ENCODE measurements at places on chromosomes 13 and 19.

GRCh38 chr13:28590461-28590860, 68.5 kb upstream of the POMP start:
- DNase-seq: no peak

DNA sequence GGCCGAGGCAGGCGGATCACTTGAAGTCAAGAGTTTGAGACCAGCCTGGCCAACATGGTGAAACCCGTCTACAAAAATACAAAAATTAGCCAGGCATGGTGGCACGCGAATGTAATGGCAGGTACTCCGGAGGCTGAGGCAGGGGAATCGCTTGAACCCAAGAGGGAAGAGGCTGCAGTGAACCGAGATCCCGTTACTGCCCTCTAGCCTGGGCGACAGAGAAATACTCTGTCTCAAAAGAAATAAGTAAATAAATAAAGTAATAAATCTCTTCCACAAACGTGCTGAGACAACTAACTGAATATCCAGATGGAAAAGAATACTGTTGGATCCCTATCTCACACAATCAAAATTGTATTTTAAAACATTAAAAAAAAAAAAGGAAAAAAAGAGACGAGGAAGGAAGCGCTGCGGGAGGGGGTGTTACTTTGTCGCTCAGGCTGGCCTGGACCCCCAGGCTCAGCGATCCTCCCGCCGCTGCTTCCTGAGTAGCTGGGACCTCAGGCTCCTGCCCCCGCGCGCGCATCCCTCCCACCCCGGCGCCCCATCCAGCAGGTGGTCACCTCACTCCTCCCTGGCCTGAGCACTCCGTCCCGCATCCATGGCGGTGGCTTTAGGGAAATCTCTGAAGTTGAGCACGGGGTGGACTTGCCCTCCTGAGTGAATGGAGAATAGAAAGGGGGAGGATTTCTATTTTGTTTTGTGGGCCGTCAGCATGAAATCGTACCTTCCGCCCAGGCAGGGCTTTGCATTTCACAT, 628 bp upstream of the ZNF813 start:
- DNase-seq: no peak

DNA sequence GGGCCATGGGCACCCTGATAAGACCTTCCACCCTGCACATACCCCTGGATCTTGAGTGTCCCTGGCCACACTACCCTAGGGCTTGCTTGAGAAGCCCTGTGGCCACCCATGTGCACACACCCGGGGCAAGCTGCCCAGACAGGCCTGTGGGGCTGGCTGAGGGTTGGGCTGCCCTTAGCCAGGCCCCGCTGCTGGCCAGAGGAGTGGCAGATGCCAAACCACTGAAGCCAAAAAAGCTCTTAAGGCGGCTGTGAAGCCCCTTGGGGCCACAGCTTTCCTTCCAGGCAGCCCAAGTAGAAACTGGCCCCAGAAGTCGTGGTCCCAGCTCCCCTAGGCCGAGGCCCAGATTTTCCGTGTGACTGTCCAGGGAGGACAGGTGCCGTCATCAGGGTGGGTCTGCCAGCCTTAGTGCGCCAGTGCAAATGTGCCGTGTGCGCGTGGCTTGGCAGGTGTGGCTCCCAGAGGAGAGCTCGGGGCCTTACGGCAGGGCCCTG, 14.8 kb downstream of the CEBPG start:
- DNase-seq: no peak

DNA sequence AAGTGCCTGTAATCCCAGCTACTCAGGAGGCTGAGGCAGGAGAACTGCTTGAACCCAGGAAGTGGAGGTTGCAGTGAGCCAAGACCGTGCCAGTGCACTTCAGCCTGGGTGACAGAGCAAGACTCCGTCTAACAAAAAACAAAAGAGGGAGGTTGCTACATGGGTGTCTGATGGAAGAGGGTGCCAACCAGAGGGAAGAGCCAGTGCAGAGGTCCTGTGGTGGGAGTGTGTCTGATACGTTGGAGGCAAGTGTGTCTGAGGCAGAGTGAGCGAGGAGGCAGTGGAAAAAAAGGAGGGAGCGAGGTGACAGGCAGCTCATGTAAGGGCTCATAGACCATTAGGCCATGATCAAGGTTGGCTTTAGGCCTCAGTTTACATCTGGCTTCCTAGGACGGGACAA, 6.8 kb downstream of the PDE4A start:
- no peak for DNase-seq

DNA sequence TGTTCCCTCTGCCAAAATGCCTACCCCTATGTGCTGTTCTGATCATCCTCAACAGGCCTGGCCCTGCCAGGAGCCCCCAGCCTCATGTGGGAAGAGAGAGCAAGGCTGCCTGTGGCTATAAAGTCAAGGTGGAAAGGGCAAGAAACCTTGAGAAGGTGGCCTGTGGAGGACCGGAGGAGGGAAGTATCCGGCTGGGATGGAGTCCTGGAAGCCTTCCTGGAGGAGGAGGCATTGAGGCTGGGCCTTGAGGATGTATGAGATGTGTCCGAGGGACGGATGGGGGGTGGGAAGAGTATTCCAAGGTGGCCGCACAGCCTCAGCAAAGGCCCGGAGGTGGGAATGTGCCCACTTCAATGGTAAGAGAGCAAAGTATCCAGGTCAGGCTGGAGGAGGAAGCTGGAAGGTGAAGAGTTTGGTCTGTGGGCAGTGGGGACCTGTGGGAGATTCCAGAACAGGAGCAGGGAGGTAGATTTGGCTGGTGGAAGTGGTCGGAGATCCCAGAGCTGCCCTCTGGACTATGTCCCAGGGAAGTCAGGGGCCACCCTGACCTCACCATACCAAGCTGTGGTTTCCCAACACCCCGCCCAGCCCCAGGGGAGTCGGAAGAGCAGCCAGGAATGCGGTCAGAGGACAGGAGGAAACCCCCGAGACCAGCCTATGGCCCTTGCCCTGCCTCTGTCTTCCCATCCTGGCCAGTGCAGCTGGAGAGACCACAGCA, 3.0 kb upstream of the PLIN4 start:
- no peak for DNase-seq

- DNase-seq: no peak
These were observed 7.2 kb downstream of the DAPK3 start for GRCh38 chr19:3963458-3964255.

GRCh38 chr19:27716922-27717321, 1496.0 kb downstream of the UQCRFS1 start:
- DNase-seq: no peak

DNA sequence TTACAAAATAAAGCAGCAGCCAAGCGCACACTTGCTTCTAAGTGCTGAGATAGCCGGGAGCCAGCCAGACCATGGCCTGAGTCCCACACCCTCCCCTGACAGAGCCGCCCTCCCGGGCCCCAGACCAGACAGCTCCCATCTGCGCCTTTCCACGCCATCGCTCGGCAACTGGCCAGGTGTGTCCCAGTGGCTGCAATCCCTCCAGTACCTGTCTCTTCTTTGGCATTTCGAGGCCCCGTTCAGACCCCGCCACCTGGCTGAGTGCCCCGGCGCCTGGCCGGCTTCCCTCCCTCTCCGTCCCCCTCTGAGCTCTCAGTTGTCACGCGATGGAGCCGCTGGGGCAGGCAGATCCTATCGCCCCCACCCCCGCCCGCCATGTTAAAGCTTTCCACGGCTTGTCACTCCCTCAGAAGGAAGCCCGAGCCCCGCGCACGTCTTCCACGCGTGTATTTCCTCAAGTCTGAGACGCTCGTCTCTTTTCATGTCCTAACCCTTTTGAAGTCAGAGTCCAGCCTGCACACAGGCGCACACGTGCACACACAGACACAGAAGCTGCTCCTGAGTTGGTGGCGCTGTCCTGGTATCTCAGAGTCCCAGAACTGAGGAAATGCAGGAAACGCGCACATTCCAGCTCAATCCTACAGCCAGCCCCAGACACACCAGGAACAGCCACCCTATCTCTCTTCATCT, 7.9 kb downstream of the MLLT1 start:
- no peak for DNase-seq

GRCh38 chr19:18672606-18673337, 10.7 kb upstream of the CRTC1 start:
- DNase-seq: no peak

GRCh38 chr19:32357720-32358119, 12.3 kb downstream of the ZNF507 start:
- DNase-seq: no peak

DNA sequence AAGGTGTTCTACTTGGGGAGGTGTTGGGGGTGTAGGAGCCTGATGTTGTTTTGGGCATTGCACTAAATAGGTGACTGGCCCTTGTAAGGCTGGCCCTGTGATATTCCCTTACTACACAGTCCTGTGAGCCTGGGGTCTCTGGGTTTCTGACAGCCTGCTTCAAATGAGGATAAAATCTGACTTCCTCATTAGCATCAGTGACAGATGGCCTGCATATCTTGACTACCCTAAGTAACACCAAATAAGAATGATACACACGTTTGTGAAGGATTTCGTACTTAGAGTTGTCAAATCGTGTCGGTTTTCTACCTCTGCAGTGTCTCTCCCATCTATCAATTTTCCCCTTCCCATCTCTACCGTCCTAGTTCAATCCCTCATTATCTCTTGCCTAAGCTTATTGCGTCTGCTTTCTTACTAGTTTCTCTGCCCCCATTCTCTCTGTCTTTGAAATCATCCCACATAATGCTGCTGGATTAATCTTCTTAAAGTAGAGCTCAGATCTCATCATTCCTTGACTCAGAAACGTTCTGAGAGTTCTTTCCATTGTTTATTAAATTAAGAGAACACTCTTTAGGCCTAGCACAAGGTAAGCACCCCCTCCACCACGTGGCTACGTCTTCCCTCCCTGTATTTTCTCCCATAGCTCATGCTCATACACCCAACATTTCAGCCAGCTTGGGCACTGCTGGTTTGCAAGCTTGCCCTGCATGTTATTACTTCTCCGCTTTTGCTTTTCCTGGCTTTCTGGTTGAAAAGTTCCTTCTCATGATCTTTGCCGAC, 26.2 kb upstream of the CNMD start:
- no peak for DNase-seq

- DNase-seq: no peak
These were observed 8.8 kb upstream of the LRCH1 start for GRCh38 chr13:46544208-46544607.

DNA sequence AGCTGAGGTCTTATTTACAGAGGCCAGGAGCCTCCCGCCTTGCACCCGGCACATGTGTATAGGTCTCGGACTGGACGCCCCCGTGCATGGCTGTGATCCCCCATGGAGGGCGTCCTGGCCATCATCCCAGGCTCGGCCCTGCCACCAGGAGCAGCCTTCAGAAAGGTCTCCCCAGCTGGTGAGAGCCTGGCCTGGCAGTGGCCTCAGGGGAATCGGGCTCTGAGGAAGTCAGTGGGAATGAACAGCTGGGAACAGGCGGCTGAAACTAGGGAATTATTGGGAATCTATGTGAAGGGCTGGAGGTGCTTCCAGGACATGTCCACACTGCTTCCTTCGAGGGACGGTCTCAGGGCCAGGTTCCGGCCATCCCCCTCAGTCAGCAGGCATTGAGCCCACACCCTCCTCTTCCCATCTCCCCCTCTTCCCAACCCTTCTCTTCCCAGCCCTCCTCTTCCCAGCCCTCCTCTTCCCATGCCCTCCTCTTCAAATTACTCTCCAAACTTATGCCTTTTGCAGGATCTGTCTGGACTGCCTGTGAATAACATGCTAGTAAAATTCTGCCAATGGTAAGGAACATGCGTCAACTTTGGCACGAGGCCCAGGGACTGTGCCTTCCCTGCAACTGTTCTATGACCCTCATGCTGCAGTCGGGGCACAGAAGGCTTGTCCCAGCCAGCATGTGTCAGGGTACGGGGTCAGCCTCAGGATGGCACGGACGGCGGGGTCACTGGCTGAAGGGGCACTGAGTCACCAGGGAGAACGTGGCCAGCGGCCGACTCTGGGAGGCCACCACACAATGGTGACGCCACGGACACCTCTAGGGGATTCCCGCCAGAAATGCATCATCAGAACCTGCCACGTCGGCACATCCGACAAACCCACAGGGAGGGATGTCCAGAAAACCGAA, 24.2 kb upstream of the C13orf46 start:
- no peak for DNase-seq

DNA sequence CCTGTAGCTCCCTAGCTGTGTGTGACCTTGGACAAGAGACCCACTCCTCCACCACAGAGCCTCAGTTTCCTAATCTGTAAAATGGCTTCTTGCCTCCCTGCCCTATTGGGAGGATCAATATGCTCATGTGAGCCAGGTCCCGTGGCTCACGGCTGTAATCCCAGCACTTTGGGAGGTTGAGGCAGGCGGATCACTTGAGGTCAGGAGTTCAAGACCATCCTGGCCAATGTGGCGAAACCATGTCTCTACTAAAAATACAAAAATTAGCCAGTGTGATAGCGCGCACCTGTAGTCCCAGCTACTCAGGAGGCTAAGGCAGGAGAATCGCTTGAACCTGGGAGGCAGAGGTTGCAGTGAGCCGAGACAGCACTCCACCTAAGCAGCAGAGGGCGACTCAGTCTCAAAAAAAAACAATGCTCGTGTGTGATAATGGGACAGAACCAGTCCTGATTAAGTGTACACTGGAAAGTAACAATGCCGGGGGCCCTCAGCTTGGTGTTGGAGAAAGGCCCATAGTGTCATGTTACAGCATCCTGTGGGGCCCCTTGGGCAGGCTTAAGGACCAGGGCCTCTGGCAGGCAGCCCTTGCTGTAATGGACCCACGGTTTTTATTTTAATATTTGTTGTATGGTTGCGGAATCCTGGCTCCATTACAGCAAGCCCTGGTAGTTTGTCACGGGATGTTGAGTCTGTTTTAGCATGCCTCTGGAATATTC, 6.8 kb downstream of the RPS11 start:
- no peak for DNase-seq

- DNase-seq: no peak
These were observed 54.2 kb downstream of the KDM4B start for GRCh38 chr19:5023128-5023571.

- no peak for DNase-seq
These were observed 8.5 kb downstream of the ARHGEF7 start for GRCh38 chr13:111123649-111124048.

DNA sequence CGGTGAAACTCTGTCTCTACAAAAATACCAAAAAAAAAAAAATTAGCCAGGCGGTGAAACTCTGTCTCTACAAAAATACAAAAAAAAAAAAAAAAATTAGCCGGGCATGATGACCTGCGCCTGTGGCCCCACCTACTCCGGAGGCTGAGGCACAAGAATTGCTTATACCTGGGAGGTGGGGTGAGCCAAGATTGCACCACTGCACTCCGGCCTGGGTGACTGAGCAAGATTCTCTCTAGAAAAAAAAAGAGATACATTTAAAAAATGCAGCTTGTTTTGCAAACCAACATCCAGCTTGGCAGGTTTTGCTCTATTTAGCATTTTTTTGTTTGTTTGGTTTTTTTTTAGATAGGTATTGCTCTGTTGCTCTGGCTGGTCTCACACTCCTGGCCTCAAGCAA, 6.7 kb upstream of the PGPEP1 start:
- DNase-seq: no peak

DNA sequence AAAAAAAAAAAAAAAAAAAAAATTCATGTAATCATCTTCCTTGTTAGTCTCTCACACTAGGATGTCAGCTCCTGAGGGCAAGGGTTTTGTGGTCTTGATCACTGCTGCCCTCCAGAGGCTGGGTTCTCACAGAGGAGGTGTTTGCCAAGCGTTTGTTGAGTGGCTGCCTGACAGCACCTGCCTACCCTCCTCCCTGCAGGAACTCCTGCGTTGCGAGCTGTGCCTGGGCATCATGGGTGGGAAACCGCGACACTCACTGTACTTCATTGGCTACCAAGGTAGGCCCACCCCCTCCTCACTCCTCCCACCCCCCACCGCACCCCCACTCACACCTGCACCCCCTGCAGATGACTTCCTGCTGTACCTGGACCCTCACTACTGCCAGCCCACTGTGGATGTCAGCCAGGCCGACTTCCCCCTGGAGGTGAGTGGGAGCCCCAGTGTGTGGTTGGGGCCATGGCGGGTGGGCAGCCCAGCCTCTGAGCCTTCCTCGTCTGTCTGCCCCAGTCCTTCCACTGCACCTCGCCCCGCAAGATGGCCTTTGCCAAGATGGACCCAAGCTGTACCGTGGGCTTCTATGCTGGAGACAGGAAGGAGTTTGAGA, 8.1 kb downstream of the ATG4D start:
- DNase-seq: peak; percentile 52

All from activated naive CD8-positive, alpha-beta T cell treated with anti-CD3 and anti-CD28 coated beads, Interleukin-2, amount 50 U/mL, for 24 hours (primary cell).